ENCODE measurements at places on chromosomes 5 and 9.

GRCh38 chr5:169577951-169578350 is 5.6 kb upstream of the SPDL1 start:
- DNase-seq = peak; percentile 30

GRCh38 chr5:149605354-149605997 is 24.2 kb downstream of the ARHGEF37 start:
- DNase-seq = peak; percentile 45

DNA sequence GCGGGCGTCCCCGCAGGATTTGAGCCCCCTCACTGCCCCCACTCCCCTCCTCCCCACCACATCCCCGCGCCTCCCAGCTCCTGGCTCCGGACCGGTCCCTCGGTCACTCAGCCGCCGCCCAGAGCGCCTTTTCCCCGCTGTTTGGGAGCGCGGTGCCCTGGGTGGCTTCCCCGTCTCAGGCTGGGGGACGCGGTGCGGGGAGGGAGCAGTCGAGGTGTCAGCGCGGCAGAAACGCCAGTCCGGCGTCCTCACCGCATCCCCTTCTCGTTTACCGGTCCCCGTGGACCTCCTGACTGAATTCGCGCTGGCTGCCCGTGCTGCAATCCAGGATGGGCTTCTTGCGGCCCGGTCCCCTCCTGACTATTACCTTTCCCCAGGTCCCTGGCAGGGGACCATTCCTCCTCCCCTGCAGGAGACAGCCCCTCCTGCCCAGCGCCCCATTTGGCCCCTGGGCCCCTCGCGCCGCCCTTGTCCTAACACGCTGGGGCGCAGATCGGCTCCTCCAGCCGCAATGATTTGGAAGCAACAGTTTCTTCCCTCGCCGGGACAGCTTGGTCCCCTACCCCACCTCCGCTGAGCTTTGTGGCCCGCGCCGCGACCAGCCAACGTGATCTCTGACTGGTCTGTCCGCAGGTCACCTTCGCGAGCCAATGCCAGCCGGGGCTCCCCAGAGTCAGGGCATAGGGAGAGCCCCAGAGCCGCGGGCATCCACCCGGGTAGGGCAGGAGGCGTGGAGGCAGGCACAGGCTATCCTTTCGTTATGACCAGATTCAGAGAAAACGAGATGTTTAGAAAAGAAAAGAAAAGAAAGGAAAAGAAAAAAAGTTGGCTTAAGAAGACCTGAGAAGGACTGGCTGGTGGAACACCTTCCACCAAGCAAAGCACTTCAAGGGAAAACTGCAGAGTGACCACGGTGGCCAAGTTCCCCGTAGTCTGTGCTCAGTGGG is 1.2 kb downstream of the ANKRD33B start:
- DNase-seq = peak; percentile 35

GRCh38 chr9:72758944-72759343 is 193.9 kb downstream of the ALDH1A1 start:
- no peak for DNase-seq

GRCh38 chr5:141815051-141815795 is 63.0 kb downstream of the PCDH1 start:
- DNase-seq = no peak

DNA sequence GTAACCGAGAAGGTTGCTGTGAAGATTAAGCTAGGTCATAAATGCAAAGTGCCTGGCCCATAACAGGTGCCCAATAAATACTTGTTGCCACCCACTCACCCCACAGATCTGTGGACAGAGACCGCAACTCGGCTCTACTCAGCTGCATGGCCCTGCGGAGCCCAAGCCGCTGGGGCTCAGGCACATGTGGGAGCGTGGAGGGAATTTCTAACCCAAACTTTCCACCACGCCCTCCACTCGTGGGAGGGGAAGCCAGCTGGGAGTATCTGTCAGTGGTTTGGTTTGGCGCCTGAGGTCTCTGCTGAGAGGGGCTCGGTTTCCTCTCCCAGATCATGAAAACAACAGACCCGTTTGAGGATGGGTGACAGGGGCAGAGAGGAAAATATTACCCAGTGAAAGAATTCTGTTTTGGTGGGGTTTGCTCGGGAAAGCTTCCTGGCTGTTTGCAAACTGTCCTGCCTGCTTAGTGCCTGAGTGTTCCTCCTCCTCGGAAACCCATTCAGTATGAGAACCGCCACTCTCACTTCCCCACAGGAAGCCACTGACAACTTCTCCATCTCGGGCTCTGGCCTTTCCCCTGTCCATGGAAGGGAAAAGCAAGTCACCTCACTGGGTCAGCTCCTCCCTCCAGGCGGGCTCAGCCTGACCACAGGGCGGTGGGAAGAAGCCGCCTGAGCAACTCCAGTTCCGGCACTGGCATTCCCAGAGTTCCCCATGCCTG is 60.1 kb downstream of the RGS3 start:
- peak; percentile 45 for DNase-seq

DNA sequence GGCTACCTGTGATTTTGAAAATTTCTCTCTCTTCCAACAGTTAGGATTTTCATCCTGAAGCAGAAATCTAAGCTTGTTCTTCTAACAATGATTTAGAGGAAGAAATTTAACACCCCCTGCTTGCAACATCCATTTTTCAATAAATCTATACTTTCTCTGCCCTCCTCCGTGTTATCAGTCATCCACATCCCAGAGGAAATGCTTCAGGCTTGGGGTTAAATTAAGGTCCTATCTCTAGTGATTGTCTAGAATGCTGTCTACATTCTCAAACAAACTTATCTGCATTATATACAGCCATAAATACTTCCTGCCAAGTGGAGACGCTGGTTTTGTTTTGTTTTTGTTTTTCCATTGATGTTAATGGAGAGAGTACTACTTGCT is 371.0 kb downstream of the CSNK1G3 start:
- DNase-seq = peak; percentile 8

- DNase-seq = peak; percentile 58
Measured at GRCh38 chr9:27539479-27540441, 10.1 kb upstream of the MOB3B start.

GRCh38 chr9:104960662-104961061 is 32.7 kb upstream of the ABCA1 start:
- no peak for DNase-seq

DNA sequence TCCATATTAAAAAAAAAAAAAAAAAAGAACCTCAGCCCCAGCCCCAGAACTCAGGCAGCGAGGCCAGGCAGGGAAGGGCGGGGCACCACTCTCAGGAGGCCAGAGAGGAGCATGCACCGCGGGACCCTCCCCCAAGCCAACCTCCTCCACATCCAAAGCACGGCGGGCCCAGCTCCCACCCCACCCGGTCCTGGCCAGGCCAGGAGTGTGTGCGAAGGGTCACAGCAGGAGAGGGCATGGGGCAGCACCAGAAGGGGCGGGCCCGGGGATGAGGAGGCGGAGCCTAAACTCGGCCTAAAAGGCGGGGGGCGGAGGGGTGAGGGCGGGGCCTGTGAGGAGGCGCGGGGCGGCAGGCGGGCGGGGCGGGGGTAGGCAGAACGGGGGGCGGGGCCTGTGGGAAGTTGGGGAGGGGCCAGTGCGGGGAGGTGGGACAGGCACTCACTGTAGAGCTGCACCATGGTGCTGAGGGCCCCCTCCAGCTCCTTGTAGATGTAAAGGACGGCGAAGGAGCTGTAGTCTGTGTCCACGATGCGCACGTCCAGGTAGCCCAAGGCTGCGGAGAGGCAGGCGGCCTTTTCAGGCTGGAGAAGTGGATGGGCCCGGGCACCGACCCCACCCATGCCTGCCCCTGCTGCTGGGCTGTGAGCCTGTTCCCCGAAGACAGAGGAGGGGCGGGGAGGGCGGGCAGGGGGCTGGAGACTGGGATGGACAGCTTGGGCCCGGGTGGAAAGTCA is 1.2 kb downstream of the LCN15 start:
- DNase-seq = peak; percentile 21

- DNase-seq = no peak
Measured at GRCh38 chr9:112084334-112084733, 90.8 kb downstream of the SUSD1 start.

GRCh38 chr5:141850244-141850768 is 27.9 kb downstream of the PCDH1 start:
- DNase-seq = peak; percentile 63

- peak; percentile 31 for DNase-seq
Measured at GRCh38 chr5:73939557-73939956, 313.6 kb downstream of the ARHGEF28 start.

DNA sequence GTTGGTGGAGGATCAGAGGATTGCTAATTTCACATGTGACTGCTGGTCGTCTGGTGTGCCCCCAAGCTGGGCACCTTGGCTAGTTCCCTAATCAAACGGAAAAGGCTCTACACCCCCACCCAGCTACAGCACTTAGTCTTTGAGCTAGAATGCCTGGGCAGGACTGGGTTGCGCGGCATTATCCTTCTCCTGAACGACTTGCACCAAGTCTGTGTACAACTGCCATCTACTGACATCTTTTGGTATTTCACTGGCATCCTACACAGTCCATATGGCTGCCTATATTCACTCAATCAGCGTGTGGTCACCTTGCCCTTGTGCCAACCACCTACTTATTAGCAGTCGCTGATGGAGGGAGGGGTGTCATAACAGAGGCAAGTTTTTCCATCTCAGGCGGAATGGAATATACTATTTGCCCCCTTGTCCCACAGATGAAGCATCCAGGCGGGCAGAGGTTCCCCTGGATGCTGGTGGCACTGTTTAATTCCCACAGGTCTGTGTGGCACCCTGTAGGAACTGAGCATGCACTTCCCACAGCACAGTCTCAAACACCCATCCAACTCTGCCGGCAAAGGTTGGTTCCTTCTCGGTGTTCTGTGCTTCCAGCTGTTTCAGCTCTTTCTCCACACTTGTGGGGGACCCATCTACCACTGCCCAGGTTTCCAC is 150.1 kb downstream of the OSTF1 start:
- DNase-seq = peak; percentile 57

DNA sequence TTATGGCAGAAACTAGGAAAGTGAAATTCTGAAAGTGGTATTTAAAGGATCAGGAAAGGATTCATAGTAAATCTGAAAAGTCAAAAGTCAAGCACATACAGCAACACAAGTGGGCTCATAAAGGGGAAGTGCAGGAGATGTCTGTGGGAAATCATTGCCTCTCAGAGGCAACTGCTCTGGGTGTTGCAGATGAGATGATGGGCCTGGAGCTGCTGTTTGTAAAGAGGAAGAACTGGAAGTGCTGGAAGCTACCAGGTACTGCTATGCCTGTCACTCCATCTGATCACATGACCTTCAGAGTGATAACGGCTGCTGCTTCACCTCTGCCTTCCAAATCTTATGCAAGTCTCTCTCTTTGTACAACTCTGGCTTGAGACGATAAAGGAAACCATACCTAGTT is 55.9 kb downstream of the ADRB2 start:
- no peak for DNase-seq

DNA sequence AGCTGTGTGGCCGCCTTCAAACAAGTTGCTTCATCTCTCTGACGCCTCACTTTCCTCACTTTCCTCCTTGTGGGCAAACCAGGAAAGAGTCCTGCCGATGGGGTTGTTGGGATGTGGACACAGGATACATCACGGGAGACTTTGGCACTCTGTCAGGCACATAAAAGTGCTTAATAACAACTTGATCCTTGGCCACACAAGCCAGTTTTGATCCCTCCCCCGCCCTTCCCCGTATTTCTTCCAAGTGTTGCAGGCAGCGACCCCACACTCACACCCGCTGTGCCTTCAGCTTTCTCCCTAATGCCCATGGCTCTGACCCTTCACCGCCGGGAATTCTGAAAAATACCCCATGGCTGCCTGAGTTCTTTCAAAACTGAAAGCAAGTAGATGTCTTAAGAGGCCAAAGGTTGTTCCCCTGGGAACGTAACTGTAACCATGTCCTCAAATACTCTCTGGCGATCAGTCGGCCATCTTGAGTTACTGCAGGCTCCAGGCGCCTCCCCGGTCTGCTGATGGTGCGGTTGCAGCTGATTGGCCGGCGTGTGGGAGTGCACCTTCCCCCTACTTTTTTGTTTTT is 59.8 kb downstream of the ARHGEF37 start:
- peak; percentile 29 for DNase-seq

DNA sequence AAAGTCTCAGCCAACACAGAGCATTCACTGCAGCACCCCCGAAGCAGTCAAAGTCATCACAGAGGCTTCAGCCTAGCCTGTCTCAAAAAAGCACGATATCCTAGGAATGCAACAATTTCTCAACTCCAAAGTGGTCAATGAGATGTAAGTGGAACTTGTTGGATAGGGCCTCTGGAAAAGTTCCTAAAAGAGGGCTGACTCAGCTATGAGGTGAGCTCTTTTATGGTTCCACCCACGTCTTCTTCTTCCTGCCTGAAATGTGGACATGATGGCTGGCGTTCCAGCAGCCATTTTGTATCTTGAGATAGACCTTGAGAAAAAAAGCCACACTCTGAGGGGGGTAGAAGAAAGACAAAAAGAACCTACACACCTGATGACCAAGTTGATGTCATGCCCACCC is 32.5 kb upstream of the TRIO start:
- DNase-seq = peak; percentile 92

- DNase-seq = no peak
Measured at GRCh38 chr5:42361315-42361688, 61.9 kb upstream of the GHR start.

- peak; percentile 3 for DNase-seq
Measured at GRCh38 chr5:137665678-137666460, 70.0 kb downstream of the KLHL3 start.

- DNase-seq = no peak
Measured at GRCh38 chr5:127602896-127603844, 45.7 kb upstream of the CTXN3 start.

- peak; percentile 92 for DNase-seq
Measured at GRCh38 chr5:155082401-155082800, 68.8 kb downstream of the KIF4B start.

- DNase-seq = no peak
Measured at GRCh38 chr5:180069589-180070247, 1.8 kb downstream of the RNF130 start.

GRCh38 chr9:121763561-121764370 is 112.3 kb downstream of the DAB2IP start:
- no peak for DNase-seq

DNA sequence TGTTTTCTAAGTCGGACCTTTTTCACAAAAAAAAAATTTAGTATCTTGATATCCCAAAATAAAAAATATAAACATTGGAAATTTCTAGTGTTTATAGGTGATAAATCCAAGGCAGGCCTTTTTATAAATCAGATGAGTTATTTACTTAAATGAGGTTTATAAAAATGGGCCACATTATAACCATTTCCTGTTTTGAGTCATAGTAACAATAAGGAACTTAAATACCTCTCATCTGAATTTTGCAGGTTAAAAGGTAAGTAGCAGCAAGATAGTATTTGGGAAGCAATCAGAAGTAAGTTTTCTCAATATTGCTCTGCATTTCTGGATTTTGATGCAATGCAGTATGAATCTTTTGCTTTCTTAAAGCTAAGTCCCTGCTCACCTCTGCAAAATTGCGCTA is 3.9 kb downstream of the SPTAN1 start:
- DNase-seq = no peak

All from EH (cell line).